ENCODE measurements at places on chromosomes 5 and 9.

DNA sequence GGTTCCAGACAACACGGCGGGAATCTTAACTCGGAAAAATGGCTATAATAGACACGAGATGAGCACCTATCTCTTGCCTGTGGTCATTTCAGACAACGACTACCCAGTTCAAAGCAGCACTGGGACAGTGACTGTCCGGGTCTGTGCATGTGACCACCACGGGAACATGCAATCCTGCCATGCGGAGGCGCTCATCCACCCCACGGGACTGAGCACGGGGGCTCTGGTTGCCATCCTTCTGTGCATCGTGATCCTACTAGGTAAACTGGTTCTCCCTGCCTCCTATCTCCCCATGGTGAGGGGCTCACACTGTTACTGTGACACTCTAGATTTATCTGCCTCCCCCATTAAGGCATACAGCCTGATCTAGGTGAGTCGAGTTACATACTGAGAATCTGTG is 124.2 kb downstream of the CDH6 start:
- DNase-seq, result no peak

GRCh38 chr5:158739951-158740757 is 359.6 kb downstream of the EBF1 start:
- DNase-seq, result no peak

- DNase-seq, result no peak
These were observed 627.2 kb downstream of the ISL1 start for GRCh38 chr5:52010454-52010853.

GRCh38 chr5:179319123-179319522 is 26.1 kb downstream of the ADAMTS2 start:
- no peak for DNase-seq

DNA sequence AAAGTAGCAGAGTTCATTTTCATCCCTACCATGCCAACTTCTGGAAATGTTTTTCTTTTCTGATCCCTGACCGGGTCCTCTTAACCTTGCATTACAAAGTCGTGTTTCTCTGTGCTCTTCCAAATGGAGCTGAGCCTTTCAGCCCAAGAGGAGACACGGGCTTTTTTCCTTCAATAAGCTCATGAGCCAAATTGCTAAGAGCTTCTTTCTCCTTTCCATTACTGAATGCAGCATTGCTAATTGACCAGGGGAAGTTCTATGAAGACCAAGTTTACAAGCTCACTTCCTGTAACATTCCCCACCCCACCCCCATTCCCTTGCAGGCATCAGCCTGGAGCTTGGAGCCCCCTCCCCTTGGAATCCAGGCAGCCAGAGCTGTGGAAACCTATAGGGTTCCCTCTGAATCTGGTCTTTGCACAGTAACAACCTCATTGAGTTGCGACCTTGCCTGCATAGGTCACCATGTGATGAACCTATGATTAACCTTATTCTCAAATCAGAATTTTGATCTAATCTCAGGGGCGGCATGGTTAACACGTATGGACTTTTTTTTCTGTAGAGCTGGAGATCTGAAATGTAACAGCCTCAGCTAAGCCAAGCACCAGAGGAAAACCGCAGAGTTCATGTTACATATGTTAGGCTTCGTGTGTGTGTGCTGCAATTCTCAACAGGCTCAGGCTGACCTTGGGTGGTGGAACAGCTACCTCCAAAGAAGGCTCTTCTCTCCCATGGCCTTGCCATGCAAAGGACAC is 395.7 kb upstream of the ZNF462 start:
- no peak for DNase-seq

- no peak for DNase-seq
These were observed 206.5 kb upstream of the RAI14 start for GRCh38 chr5:34449639-34450038.

DNA sequence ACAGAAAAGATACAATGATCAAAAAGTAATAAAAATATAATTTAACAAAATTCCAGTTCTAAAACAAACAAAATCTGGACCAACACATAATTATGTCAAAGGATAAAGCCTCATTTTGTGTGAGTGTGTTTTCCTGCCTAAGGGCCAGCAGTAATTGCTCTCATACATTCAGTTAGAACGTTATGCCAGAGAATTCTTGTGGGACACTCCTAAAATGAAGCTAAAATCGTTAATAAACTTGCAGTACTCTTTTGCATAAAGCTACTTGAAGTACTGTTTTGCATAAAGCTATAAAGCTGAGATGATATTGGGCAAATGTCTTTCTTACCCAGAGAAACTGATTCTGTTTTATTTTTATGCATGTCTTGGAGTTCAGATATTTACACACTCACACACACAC is 1072.3 kb downstream of the MAT2B start:
- no peak for DNase-seq

- DNase-seq, result no peak
These were observed 24.3 kb upstream of the ERBIN start for GRCh38 chr5:65902104-65902503.

DNA sequence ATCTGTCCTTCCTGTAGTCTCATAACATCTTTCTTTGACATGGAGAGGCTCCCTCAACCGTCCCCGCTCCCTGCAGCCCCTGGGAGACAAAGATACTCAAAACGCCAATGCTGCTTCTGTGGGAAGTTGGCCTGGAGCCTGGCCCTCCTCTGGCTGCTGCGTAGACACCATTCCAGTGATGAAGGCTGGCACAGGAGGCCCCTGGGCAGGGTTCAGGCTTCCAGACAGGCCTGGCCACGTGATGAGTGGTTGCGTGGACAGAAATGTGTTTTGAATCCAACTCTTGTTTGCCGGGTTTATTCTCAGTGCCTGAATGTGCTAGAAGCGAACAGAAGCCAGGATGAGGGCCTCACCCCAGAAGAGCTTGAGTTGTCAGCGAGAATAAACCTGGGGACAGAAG is 43.2 kb upstream of the NKX2-5 start:
- DNase-seq, result no peak

- DNase-seq, result no peak
These were observed 2.6 kb upstream of the SNX18 start for GRCh38 chr5:54514841-54515432.
